Gastrocnemius medialis (tissue), 4 donors: ENCODE measurements at places on chromosomes 11 and 22. TPM values are rescaled to one million over a fixed set of nuclear protein-coding genes. Genes with fewer than 3 reads are reported as not detected.

PVALB gene
- total RNA-seq = not detected

TRIM49 gene
- total RNA-seq = not detected

SNX32 gene
- not detected for total RNA-seq

APOA4 gene
- 2.6 TPM for total RNA-seq

PLAAT4 gene
- total RNA-seq = 3.1 TPM

SOX10 gene
- total RNA-seq = 0.62 TPM

CFAP300 gene
- 0.22 TPM for total RNA-seq

IGLL5 gene
- total RNA-seq = 0.49 TPM

SCGB2A2 gene
- total RNA-seq = not detected

GSTT2 gene
- total RNA-seq = not detected

NCF4 gene
- total RNA-seq = 3.1 TPM

ALX4 gene
- 0.12 TPM for total RNA-seq

OR52A1 gene
- not detected for total RNA-seq

PGA3 gene
- total RNA-seq = not detected

EED gene
- 5.2 TPM for total RNA-seq

SLC22A25 gene
- not detected for total RNA-seq

SOX6 gene
- total RNA-seq = 36.2 TPM

FAM111B gene
- not detected for total RNA-seq

DDT gene
- total RNA-seq = 104 TPM

HEPN1 gene
- total RNA-seq = not detected

KCNK4 gene
- total RNA-seq = not detected

CDC42BPG gene
- 0.15 TPM for total RNA-seq

OR51I1 gene
- total RNA-seq = not detected

DTX4 gene
- total RNA-seq = 0.39 TPM

TEX54 gene
- total RNA-seq = not detected

KRTAP5-1 gene
- total RNA-seq = not detected

SYNGR1 gene
- 17.2 TPM for total RNA-seq

ARAP1 gene
- 18.3 TPM for total RNA-seq

C22orf31 gene
- not detected for total RNA-seq

MUS81 gene
- total RNA-seq = 36.4 TPM

CTR9 gene
- total RNA-seq = 22.2 TPM

MS4A4A gene
- total RNA-seq = 5.8 TPM

P4HA3 gene
- not detected for total RNA-seq

ELFN2 gene
- not detected for total RNA-seq
